NCI-H146 (cell line): ENCODE measurements at places on chromosomes 6 and 20.

GRCh38 chr6:10305790-10306415 is 109.0 kb downstream of the TFAP2A start:
- DNase-seq = no peak

DNA sequence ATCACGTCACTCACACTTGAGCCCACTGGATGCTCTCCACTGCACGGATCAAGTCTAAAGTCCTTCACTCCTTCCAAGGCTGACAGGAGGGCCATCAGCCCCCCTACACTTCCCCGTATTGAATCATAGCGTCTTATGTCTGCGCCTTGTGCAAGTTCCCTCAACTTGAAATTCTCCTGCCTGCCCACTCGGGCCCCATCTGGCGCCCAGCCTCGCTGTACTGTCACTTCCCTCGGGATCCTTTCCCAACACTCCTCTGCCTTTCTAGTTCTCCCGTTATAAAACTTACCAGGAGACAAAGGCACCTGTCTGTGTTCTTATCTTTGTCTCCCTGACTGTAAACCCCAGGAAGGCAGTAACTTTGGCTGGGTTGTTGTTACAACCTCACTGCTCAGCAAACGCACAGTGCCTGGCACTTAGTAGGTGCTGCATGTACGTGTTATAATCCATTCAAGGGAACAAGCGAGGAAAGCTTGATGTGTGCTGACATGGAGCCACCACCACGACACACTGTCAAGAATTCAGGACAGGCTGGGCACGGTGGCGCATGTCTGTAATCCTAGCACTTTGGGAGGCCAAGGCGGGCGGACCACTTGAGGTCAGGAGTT is 33.8 kb upstream of the ZFAND3 start:
- DNase-seq = no peak

DNA sequence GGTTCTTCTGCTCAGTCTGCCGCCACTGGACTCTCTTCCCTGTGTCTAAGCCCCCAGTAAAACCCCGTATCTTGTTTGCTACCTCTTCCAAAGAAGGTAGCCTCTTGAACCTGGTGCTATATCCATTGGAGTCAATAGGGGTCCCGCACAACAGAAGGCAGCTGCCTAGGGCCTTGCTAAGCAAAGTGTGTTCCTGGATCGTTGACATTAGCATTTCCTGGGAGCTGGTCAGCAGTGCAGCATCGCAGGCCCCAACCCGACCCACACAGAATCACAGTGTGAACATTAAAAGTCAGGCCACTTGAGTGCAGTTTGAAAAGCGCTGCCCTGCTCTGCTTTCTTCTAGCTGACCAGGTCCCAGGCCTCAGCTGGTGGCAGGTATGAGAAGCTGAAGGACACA is 2.9 kb downstream of the ADA start:
- no peak for DNase-seq

- no peak for DNase-seq
These were observed 97.0 kb downstream of the BTBD3 start for GRCh38 chr20:12014736-12015135.

DNA sequence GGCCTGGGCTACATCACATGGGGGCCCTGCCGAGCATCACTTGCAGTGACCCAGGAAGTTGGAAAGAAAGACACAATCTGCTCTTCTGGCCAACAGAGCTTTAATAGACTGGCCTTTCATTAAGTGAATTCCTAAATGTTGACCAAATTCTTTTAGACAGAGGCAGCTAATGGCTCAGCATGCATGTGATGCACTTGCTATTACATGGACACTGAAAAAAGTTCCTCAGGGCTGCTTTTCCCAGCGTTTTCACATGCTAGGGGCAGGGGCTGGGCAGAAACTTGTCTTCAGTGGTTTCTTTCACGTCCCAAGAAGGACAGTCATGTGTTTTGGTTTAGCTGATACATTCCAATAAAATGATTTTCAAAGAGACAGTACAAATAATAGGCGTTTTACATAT is 651.0 kb upstream of the SLC35B3 start:
- DNase-seq = no peak

GRCh38 chr6:113873043-113873667 is 16.0 kb downstream of the MARCKS start:
- DNase-seq = peak; percentile 54

DNA sequence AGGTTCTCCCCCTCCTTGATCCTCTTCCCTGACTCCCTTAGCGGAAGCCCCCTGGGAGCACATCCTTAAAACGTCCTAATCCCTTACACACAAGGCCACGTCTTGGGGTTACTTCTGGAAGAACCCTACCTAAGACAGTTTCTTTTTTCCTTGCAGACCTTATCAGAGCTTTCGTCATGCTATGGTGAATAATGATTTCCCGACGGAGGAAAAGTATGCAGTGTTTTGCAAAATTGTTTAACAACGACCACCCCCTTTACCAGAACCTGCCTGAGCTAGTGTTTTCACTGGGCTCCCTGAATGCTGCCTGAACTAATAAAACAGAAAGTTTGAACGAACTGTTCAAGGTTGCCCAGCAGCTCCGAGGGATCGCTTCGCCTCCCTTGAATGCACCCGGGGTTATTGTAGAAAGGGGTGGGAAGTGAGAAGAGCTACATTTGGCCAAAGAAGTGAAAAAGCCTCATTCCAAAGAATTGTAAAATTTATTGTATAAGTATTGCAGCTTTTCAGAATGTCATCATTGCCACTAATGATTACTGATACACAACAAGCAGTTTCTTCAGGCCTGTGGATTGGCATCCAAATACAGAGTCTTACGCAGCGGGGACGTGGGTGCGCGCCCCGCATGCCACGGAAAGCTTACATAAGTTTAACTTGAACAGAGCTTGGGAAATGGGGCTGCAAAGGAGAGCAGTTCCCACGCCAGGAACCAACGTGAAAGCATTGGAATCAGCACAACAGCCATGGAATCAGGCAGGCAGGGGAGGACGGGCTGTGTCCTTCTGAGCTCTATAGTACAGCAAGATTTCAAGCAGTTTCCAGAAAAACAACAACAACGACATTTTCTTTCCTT is 27.9 kb upstream of the ZBP1 start:
- no peak for DNase-seq
